ENCODE measurements at places on chromosomes 3 and 15.

DNA sequence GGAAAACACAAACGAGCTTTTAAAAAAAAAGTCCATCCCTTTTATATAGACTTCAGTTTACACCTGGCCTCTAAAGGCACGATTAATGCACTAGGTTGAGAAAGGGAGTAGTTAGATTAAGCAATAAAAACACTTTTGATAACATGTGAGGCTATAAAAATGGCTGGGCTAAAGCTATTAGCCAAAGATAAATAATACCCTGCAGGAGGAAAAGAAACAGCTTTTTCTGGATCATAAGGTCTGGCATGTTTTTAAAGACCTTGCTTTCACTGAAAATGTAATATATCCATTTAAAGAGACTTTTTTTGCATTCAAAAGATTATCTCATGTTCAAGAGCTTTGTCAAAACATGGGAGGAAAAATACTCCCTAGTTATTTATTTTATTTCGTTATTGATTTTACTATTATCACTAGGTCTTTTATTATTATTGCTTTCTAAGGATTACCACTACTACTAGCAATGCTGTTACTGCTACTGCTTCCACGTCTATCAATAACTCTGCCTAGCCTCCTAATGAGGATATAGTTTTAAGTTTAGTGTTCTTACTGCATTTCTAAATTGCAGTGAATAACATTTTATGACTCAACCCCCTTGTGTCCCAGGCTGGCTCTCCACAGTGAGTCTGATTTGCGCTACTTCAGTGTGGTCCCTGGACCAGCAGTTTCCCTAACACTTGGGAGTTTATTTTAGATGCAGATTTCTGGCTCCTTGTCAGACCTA is 93.4 kb downstream of the THRB start:
- no peak for DNase-seq

GRCh38 chr15:58761010-58761388 is 10.1 kb upstream of the MINDY2 start:
- DNase-seq = no peak

DNA sequence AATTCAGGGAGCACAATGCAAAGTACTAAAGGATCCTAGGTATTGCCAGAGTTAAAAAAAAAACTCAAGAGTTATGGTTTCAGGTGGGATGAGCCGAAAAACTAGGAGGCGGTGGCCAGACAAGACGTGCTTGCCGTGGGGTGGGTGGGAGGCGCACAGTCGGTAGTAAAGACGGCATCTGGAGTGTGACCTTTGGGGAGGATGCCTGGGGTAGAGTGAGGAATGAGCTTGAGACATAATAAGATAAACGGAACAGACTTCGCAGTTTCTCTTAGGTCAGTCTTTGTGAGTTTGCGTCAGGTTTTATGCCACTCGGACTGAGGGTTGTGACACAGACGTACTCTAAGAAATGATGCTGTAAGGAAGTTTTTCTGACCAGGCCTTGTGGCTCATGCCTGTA is 139.6 kb downstream of the LRRK1 start:
- no peak for DNase-seq

- no peak for DNase-seq
Measured at GRCh38 chr3:144097163-144097562, 125.5 kb downstream of the DIPK2A start.

DNA sequence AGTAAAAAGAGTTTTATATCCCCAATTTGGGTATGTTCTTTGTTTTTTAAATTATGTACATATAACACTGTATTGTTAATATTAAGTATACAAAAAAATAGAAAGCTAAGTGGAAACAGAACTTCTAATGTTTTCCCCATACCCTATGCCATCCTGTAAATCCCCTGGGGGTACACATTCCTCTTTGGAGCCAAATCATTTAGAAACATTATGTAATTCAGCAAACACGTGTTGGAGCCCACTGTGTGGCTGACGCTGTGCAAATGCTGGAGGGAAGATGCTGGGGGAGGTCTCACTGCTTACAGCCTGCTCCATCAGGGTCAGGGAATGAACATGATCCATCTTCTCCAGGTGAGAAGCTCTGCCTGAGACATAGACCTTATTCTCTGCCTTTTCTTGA is 52.8 kb downstream of the CRTC3 start:
- DNase-seq = no peak

DNA sequence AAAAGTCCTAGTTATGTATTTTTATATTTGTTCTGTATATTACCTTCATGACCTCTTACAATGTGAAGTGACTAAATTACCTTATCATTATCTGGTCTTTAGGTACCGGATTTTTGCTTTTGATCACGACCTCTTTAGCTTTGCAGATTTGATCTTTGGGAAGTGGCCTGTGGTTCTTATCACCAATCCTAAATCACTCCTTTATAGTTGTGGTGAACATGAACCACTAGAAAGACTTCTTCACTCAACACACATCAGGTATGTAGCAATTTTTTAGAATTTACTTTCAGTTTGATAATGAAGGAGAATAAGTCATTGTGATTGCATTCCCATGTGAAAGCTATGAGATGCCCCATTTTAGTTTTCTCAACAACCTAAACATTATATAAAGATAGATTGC is 18.3 kb downstream of the TMEM62 start:
- peak; percentile 74 for DNase-seq

DNA sequence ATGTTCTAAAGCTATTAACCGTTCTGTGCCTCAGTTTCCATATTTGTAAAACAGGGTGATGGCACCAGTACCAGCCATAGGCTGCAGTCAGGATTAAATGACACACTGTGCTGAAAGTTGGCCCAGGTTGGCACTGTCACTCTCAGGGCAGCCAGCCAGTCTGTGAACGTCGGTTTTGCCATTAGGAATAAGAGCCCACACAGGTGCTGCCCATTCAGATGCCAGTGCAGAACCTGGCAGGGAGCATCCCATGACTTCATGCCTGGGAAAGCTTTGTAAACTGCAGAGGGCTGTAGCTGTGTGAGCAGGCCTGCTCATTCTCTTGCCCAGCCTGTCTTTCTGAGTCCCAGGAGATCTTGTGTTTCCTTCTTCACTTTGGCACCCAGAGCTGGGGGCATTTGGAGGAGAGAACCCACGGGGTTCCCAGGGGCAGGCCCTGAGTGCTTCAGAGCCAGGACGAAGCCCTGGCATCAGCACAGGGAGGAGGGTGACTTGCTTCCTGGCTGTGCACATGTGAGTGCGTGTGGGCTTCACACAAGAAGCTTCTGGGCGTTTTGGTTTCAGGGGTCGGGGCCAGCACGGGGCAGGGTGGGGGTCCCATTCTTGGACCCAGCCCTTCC is 46.9 kb downstream of the ZNF710 start:
- no peak for DNase-seq

GRCh38 chr3:47658444-47658843 is 79.8 kb upstream of the CSPG5 start:
- no peak for DNase-seq
